Stimulated activated CD4-positive, alpha-beta T cell treated with anti-CD3 and anti-CD28 coated beads, Interleukin-1b, Interleukin-23, amount 100 ng/mL, for 48 hours (primary cell): ENCODE measurements at places on chromosomes 5 and 9.

DNA sequence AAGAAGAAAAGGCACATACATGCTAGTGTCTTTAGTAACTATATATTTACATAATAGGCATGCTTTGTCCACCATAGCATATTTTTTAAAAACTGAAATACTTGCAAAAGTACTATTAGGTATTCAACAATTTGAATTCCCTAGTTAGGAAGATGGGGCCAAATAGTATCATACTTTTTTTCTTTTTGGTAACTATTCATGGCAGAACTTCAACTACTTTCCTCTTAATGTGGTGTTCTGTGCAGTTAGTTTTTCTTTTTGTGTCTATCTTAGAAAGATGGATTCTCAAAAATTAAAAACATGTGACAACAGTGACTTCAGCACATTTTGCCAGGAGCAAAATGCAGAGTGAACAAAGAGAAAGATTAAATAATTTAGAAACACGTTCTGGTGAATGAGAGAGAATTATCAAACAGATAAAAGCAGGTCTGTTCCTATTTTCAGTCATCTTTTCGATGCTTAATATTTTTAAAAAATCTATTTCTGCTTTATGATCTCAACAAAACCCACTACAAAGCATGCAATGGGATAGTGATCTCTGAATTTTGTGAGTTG is 341.1 kb downstream of the ARL15 start:
- no peak for DNase-seq

GRCh38 chr9:121333950-121334773 is 35.9 kb downstream of the STOM start:
- DNase-seq = no peak

DNA sequence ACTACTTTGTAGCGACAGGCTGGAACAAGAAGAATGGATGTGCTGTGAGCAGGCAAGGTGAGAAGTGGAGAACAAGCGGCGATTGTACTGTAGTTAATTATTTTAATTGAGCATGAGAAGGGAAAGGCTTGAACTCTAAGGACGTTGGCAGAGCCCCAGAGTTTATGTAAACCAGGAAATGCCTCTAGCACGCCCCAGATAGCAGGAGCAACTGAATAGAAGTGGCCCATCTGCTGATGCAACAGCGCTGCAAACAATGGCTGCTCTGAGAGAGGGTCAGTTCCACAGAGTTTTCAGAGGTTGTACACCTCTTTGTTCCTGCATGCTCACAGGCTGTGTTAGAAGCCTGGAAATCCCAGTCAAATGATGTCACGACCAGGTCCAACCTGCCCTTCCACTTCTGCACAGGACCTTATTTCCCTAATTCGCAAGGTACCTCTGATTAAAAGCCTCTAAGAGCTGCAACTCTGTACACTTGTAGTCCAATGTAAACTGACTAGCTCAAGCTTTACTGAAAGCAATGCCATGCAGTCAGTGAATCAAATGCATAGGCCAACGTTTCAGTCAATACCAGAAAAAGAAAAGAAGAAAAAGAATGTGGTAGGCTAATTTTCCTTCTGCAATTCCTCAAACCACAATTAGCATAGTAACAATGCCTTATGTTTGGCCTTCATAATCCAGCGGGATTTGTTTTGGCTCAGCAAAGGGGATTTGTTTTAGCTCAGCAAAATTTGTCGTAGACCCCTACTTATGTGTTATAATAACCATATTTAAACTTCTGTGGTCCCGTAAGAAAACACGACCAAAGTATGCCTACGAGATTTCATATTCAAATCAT is 119.6 kb upstream of the RETREG1 start:
- no peak for DNase-seq

GRCh38 chr5:2710910-2711309 is 40.6 kb downstream of the IRX2 start:
- no peak for DNase-seq

- DNase-seq = no peak
Observed at GRCh38 chr9:34600908-34601307, 11.0 kb downstream of the RPP25L start.

DNA sequence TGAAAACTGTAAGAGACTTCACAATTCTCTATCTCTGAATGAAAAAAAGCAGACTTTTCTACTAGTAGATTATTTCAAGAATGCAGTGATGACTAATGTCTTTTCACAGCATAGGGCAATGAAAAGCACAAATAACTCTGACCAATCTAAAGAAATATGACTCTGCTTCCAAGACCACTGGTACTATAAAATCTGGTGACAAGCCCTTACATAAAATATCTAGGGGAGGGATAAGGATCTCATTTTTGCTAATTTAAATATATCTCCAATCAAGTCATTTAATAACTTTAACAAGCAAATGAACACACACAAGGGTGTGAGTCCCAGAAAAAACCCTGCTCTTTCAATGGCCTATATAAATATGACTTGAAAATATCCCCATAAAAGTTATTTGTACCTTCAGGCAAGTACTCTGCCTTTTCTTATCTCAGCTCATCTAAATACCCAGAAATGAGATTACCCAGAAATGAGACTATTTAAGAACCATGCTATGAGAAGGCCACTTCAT is 105.2 kb downstream of the GNAQ start:
- no peak for DNase-seq

- DNase-seq = no peak
Observed at GRCh38 chr9:5696884-5697283, 68.0 kb downstream of the RIC1 start.

DNA sequence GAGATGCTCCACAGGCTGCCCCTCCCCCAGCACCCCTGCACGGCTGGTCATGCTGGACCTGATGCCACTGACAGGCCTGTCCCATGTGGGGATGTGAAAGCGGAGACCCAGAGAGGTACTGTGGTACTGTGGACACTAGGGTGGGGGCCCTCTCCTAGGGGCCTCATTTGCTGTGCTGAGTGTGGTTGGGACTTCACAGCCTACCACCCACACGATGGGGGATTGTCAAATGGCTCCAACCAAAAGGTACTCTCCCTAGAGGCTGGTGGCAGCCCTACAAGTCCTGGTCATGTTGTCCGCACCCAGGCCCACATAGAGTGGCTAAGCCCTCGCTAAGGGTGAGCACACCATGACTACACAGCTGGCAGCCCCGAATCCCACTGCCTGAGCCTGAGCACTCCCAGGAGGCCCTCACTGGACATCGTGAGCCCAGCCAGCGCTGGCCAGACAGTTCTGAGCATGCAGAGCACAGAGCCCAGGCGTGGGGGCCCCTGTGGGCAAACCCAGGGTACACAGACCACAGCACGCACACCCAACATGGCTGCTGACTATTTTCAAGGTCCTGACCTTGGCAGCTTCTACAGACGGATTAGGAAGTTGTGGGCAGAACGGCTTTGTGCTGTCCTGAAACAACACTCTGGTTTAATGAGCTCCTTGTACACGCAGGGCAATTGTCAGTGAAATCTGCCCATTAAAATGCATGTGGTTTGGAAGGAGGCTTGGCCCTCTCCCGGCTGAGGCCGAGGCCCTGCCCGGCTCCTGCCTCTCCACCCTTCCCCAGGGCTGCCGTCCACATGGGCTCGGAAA is 214.1 kb downstream of the HSPA4 start:
- DNase-seq = no peak

DNA sequence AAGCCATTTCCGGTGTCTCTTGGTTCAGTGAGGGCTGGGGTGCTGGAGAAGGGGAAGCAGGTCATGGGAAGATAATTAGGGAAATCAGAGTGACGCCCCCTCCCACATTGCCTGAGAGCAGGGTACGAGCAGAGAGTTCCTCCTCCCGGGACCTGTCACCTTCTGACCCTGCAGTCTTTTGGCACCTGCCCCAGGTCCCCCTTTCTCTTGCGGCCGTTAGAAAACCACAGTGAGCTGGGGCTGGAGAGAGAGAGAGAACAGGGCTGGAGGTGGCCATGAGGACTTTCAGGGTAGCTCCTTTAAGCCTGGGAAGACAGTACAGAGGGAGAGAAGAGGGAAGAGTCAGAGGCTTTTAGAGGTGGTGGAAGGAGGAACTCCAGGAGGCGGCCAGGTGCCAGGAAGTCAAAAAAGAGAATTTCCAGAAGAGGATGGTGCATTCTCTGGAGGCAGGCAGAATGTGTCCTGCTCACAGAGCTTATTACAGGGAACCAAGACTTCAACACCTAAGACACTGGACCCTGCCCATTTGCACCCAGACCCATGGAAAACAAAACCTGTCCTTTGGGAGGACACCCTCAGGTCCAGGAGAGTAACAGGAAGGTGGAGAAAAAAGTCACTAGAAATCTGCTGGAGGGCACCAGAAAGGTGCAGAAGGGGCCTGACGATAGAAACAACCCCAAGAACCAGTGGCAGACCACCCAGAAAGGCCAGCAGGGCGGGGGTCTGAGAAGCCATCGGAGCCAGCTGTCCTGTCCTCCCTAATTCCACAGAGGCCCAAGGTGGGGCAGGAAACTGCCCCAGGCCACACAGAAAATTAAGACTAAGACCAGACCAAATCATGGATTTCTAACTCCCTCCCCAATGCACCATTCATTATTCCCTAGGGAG is 6.5 kb upstream of the ACSL6 start:
- DNase-seq = no peak
